NCI-H2107 (cell line): ENCODE measurements at places on chromosomes 5 and 9.

DNA sequence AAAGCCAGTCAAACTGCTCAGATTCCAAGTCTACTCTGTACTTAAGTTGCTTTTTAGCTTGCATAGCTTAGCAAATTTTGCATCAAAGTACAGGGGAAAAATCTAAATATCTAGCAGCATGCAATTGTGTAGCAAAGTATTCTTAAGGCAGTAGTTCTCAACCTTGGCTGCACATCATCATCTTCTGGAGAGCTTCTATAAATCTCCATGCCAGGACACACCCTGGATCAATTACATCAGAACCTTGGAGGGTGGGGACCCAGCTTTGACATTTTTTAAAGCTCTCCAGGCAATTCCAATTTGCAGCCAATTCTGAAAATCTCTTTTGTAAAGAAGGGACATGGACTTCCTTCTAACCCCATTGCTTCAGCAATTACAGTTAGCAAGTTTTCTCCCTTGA is 187.5 kb downstream of the SNCAIP start:
- no peak for DNase-seq

GRCh38 chr9:82354279-82354659 is 365.7 kb downstream of the SPATA31D1 start:
- DNase-seq, result no peak

DNA sequence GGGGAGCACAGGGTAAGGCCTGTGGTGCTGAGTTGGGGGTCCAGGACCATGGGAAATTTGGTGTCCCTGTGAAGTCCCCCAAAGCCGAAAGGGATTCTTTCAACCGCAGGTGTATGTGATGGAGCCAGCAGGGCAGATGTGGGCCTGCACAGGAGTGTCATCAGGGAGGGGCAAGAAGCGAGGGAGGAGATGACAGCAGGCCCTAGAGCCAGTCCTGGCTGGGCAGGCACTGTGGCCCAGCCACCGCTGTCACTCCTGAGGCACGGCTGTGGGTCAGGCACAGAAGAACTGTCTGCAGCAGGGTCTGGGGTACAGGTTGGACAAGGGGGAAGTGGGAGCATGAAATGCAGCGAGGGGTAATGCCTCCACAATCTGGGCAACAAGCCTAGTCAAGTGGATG is 4.8 kb downstream of the HK3 start:
- no peak for DNase-seq

DNA sequence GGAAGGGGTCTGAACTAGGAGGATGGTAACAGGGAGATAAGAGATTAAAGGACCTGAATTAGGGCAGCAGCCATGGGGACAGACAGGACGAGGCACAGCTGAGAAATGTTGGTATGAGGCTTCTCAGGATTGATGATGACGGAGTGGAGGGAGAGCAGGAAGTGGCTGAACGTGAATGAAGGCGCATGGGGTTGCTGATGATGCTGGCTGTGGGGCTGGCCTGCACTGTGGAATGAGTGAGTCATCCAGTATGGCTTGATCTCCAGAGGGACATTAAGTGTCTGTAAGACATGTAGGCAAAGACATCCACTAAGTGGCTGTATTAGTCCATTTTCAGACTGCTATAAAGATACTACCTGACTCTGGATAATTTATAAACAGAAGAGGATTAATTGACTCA is 256.4 kb downstream of the ICE1 start:
- DNase-seq, result no peak

DNA sequence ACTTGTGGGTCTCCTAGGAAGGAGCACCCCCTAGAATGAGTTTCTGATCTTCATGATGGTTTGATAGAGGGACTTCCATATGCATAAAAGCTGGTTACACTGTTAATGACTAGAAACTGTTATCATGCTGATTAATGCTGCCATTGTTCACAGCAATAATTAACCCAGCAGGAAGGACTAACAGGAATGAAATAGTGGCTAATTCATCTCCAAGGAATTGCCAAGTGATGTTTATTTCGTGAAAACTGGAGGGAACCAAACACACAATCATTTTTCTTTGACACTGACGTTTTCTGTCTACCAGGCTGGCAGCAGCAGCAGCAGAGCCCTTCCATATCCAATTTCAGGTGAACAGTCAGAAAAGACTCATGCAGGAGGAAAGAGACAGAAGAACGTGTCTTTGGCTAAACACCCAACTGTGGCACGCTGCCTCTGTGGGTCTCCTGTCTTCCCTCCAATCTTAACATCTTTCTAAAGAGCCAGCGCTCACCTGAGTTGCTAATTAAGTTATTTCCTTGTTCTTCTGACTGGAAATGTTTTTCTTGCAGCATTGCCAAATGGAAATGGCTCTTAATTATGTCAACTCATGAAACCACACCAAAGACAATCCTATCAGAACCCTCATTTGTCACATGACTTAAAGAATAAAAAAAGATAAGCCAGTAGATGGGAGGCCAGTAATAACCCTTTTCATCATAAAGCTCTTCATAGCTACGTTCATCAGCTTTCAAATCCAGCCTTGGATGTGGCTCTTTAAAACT is 181.5 kb downstream of the SLIT3 start:
- DNase-seq, result no peak

GRCh38 chr5:132267166-132267739 is 9.8 kb downstream of the PDLIM4 start:
- DNase-seq, result no peak

DNA sequence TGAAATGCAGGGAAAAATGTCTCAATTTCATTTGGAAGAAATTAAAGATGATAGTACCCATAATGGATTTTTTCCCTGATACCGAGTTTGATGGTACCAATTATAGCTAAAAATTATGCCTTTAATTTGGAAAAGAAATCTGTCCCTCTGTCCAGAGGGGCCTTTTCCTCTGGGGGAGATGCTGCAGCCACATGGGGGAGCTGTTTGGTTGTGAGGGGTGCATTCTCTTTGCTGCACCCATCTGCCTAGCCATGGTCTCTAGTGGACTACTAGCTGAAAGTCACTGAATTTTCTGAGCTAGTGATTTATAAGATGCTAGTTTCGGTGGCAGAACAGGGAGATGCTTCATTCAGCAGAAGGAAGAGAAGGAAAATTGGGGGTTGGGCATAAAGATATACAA is 9.6 kb downstream of the SEC61B start:
- no peak for DNase-seq

GRCh38 chr5:158056130-158056825 is 197.3 kb upstream of the CLINT1 start:
- no peak for DNase-seq

GRCh38 chr5:56620903-56621677 is 194.3 kb upstream of the MAP3K1 start:
- no peak for DNase-seq

DNA sequence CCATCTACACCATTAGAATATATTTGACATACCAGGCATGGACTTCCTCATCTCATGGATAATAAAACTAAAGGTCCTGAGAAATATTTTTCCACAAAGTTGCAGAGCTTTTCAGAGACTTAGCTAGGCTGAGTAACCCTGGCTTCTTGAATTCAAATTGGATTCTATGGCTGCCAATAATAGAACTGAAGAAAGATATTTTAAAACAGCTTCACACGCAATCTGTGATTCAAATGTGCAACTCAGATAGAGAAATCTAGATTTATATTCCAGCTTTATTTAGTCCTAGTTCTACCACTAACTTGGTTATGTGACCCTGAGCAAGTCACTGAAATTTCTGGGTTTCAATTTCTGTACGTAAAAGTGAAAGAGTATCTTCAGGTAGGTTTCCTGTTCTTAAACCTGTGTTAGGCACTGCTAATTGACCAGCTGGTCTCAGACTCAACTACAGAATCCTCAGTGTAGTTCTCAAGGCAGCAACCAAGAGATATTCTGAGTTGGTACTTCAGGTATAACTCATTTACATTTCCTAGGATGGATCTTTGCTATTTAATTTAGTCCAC is 235.3 kb downstream of the GABRB2 start:
- no peak for DNase-seq

GRCh38 chr5:141506381-141507155 is 17.7 kb downstream of the PCDHGC5 start:
- no peak for DNase-seq

- no peak for DNase-seq
These were observed 224.6 kb upstream of the ARRDC3 start for GRCh38 chr5:91607675-91608074.

DNA sequence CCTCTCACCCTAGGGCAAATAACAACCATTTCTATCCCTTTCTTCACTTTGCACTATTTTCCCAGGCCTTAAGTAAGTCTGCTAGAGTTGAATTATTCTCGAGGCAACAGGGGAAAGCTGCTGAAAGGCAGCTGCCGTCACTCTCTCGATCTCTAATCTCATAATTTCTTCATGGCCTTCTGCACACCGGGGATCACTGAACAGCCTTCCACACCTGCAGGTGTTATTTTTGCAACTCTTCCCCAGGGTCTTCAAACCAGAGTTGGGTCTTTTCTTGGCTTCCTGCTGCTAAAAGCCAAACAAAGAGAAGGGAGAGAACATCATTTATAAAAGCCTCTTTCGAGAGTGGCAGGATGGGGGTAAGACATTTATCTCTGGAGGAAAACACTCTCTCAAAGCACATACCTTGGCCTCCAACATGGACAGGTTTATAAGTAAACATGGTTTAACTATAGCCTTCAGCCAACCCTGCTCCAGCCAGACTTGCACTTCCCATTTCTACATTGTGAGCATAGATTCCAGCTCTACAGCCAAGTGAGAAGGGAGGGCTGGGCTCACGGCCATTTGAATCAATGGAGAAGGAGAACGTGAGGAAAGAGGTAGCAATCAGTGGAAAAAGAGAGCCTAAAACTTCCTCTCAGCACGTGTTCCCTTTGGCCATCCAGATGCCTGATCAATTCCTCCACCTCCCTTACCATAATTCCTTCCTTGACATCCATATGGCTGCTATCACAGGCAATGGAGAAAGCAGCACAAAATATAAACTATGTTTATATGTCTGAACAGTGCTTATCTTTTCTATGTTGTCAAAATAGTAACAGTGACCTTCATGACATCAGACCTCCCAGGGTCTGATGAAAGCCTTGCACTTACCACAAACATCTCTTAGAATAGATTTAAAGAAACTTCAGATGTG is 464.9 kb downstream of the TLE1 start:
- DNase-seq, result no peak

DNA sequence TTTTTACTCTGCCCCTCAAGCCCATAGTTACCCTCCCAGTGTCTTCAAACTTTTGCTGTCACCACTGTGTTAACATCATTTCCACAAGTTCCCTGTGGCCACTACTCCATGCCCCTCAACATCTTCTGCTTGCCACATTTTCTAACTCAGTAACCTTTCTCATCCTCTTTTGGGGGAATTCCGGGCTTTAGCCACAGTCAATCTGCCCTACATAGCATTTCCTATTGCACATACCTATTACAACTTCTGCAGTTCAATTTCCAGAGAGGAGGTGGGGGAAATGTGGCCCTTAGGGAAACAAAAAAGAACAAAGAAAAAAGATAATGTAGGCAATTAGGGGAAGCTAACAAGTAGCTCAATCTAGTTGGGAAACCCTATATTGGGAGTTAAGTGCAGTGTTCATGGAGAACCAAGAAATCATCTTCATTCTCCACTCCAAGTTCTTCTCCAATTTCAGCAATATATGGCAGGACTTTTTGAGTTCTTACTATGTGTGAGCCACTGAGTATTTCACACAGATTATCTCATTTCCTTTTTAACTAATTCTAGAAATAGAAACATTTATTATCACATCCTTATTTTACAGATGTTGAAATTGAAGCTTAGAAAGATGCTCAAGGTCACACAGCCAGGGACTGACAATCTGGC is 40.2 kb upstream of the LPAR1 start:
- no peak for DNase-seq

DNA sequence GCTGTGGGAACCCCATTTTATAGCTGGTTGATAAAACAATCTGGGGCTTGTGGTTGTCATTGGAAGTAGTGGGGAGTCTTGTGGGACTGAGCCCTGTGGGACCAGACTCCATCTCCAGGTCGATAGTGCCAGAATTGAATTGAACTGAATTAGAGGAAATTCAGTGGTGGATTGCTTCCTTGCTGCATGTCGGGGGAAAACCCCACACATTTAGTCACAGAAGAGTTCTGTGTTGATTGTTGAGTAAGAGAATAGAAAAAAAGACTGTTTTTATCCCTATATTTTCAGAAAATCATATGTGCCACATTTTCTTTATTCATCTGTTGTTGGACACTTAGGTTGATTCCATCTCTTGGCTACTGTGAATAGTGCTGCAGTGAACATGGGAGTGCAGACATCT is 209.7 kb downstream of the ARHGEF28 start:
- no peak for DNase-seq

- no peak for DNase-seq
These were observed 1.4 kb downstream of the MYO10 start for GRCh38 chr5:16934677-16935153.

GRCh38 chr5:134556994-134557393 is 31.5 kb downstream of the JADE2 start:
- no peak for DNase-seq

DNA sequence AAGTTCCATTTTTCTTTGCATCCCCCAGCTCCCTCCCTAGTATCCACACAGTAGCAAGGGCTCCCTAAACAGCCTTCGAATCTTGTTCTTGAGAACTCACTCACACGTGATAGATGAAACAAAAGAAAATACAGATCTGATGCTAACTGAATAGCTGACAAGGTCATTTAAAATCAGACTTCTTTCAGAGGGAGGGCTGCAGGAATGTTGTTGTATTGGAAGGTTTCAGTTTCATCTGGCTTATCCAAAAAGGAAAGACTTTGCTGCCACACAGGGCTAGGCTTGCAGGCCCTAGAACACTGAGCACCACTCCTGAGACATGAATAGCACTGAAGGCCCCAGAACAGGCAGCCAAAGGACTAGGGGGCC is 3.2 kb downstream of the CD180 start:
- no peak for DNase-seq

DNA sequence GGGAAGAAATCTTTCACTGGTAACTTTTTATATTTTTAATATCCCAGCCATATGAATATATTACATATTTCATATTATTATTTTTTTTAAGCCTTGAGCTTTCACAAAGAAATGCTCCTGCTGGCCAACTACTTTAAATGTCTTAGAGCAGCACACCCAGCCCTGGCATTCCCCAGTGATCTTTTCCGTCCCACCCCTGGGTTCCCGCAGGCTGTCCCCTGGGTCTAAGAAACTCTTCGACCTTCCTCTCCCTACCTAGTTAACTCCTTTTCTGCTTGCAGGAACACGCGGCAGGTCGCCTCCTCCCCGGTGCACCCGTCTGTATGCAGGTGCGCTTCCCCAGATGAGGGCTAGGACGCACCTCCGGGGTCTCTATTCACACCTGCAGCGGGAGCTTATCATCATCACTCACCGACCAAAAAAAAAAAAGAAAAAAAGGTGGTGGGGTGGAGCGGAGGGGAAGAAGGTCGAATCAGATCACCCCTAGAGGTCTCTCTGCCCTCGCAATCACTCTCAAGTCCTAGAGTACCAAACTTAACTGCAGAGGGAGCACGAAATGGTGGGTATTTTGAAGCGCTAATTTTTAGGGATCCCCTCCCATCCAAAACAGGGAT is 696 bp downstream of the ZFP62 start:
- no peak for DNase-seq

- no peak for DNase-seq
These were observed 1.7 kb downstream of the GOLM1 start for GRCh38 chr9:86097510-86098224.

DNA sequence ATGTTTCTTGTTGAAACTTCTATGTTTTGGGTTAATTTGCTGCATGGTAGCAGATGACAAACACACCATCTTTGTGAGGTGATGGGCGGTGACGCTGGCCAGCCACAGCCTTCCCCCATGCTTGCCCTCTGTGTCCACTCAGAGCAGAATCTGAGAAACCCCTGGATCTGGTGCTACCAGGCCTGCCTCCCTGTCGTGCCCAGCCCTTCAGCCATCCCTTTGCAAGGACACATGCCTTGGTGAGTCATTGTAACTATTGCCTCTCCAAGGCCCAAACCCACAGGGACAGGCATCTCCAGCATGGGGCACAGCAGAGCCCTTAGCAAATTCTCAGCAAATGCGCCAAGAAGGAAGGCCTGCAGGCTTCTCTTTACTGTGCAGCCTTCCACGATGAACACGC is 48.1 kb upstream of the FCN1 start:
- DNase-seq, result no peak
